ENCODE measurements at places on chromosomes 5 and 9.

DNA sequence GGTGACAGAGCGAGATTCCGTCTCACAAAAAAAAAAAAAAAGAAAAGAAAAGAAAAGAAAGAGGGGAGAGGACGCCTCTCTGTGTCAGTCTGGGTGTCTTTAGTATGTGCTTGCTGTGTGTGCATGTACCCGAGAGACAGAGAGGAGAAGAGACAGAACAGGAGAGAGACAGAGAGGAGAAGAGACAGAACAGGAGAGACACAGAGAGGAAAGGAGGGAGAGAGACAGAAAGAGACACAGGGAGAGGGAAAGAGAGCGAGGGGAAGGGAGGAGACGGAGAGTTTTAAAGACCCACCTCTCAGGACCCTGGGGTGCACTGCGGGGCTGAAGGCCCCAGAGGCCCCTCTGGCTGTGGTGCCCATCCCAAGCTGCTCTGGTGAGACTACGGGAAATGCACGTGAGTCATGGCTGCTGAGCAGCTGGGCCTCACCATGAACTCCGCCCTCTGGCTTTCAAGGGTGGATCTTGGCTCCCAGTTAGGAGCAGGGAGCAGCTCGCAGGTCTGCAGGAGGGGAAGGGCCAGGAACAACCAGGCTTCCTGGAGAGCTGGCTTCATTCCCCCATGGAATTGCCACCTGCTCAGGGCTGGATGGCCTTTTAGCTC lies 7.9 kb downstream of the SLC6A3 start:
- DNase-seq = no peak

DNA sequence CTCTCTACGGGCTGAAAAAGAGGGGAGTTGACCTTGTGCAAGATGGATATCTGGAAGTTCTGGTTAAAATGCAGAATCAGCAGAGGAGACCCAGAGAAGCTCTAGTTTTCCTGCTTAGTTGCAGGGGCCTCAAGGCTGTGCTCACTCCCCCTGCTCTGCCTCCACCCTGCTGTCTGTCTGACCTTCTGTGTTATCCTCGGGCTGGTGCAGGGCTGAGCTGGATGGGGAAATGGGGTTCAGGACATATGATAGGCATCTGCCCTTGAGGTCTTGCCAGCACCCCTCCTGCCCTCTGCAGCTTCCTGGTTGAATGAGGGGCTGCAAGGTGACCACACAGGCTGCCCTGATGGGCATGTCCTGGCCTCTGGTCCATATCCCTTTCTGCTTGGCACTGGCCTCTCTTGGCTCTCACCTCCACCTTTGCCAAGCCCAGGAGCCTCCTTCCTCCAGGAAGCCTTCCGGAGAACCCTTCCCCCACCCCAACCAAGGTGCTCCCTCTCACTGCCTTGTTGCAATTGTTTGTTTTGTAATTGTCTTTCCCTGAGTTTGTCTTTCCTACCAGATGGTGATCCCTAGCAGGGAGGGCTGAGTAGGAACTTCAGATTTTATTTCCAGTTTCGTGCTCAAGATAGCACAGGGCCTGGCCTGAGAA lies 1.3 kb downstream of the TMEM268 start:
- no peak for DNase-seq

GRCh38 chr9:108618906-108619550 lies 236.8 kb downstream of the ACTL7B start:
- DNase-seq = no peak

- no peak for DNase-seq
These were observed 133.8 kb upstream of the SLC24A2 start for GRCh38 chr9:19922476-19923118.

GRCh38 chr5:141973871-141974595 lies 5.1 kb downstream of the RNF14 start:
- no peak for DNase-seq

- no peak for DNase-seq
These were observed 790.8 kb upstream of the NUDT12 start for GRCh38 chr5:104353371-104353770.
